ENCODE measurements at places on chromosomes 12 and 14.
A peak's percentile ranks its signal among the peaks of the same experiment; 100 is the strongest.

GRCh38 chr12:111444925-111445725 lies 39.4 kb downstream of the SH2B3 start:
- DNase-seq = no peak

GRCh38 chr12:93827179-93827578 lies 150.0 kb downstream of the CRADD start:
- no peak for DNase-seq

DNA sequence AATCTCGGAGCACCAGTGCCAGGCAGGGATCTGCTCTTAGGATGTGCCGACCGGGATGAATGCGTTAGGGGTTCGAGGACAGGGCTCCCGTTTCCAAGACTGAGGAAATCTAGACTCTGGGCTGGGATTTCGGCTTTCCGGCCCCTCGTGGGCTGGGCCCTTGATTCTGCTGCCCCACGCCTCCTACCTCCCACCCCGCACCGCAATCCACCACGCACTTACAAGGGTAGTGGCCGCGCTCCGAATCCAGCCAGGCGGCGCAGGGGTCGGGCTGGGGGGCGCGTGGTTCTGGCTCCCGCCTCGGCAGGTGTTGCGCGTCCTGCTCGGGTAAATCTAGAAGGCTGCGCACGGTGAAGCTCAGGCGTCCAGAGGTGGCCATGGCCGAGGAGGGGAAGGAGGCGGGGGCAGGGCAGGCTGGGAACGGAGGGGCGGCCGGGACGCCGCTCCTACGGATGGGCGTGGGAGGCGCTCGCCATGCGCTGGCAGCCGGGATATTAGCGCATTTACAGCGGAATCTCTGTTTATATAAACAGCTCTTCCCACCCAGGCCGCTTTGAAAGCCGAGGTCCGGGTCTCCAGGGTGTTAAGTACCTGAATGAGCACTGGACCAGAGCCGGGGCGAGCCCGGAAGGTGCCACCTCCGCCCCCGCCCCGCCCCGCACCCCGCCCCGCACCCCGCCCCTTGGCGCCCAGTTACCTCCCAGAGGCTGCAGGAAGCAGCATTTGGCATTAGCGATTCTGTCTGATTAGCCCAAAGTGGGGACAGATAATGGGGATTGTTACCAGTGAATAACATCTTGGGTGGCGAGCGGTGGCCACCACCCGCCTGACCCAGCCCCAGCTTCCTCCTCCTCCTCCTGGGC lies at the start of gene NKX2-8:
Gene NKX2-8 (minus strand): TSS at position 604 of the 863 bp plus-strand sequence. CDS start 225 bp downstream, at position 379.
- DNase-seq = peak; percentile 39

- DNase-seq = no peak
Measured at GRCh38 chr12:48340943-48341342, 9.8 kb downstream of the ZNF641 start.

- DNase-seq = no peak
Measured at GRCh38 chr12:10171973-10172728, at the start of gene OLR1. Gene OLR1, minus strand, starts transcription at chr12:10172132. Its CDS starts 55 bp downstream, at chr12:10172077.

DNA sequence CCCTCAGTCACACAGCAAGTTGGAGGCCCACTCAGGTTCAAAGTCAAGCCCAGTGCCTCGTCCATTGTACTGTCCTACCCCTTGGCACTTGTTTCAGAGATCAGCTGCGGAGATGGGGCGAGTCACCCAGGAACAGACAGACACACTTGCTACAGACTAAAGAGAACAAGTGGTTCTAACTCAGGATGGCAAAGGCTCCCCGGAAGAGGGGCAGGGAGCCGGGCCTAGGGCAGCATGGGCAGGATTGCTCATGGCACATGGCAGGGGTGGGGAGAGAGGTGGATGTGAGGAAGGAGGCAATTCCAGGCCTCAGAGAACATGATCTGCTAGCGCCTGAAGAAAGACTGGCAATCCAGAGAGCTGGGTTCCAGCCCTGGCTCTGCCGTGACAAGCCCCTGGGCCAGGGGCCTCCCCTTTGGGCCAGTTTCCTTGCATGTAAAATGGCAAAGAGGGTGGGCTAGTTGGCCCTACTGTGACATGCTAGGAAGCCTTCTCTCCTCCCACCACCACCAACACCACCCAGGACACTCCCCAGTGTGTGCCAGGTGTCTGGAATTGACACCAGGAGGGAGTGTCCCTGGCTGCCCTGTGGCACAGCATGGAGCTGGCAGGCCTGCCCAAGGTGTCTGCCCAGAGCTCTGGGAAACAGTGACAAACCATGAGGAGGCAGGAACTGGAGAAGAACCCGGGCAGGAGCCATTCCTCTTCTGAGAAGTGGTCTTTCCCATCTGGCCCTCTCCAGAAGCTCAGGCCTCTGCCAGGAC lies 24.0 kb upstream of the IRF2BPL start:
- DNase-seq = no peak

DNA sequence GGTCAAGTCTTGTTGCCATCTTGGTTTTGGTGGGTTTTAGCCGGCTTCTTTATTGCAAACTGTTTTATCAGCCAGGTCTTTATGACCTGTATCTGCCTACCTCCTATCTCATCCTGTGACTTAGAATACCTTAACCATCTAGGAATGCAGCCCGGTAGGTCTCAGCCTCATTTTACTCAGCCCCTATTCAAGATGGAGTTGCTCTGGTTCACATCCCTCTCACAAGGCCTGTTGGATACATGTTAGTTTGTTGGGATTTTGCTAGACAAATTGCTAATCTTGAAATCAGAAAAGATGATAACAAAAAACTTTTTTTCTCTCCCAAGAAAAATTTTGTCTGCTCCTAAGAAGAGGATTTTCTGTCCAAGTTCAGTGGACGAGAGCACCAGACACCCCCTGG lies 27.6 kb upstream of the CCDC63 start:
- no peak for DNase-seq

GRCh38 chr12:2489275-2489674 lies 305.5 kb upstream of the FKBP4 start:
- no peak for DNase-seq

- no peak for DNase-seq
Measured at GRCh38 chr14:31927348-31927832, 149.7 kb upstream of the ARHGAP5 start.

- no peak for DNase-seq
Measured at GRCh38 chr14:79356040-79356439, 855.3 kb downstream of the DIO2 start.

DNA sequence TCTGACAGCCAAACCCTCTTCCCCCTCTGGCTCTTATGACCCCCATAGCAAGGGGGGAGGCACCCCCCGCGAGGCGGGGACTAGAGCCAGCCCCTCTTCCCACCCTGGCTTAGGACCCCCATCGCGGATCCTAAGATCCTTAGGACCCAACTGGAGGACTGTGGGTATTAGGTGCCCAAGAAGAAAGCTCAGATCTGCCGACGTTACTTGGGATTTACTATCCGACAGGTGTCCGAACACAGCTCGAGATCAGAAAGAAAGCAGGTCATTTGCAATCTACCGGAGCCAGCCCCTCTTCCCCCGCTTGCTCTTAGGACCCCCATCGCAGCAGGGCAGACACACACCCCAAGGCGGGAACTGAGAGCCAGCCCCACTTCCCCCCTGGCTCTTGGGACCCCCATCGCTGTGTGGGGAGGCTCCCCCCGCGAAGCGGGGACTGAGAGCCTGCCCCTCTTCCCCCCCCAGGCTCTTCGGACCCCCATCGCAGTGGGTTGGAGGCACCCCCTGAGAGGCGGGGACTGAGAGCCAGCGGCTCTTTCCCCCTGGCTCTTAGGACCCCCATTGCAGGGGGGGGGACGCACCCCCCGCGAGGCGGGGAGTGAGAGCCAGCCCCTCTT lies 46.8 kb downstream of the DDX11 start:
- no peak for DNase-seq

DNA sequence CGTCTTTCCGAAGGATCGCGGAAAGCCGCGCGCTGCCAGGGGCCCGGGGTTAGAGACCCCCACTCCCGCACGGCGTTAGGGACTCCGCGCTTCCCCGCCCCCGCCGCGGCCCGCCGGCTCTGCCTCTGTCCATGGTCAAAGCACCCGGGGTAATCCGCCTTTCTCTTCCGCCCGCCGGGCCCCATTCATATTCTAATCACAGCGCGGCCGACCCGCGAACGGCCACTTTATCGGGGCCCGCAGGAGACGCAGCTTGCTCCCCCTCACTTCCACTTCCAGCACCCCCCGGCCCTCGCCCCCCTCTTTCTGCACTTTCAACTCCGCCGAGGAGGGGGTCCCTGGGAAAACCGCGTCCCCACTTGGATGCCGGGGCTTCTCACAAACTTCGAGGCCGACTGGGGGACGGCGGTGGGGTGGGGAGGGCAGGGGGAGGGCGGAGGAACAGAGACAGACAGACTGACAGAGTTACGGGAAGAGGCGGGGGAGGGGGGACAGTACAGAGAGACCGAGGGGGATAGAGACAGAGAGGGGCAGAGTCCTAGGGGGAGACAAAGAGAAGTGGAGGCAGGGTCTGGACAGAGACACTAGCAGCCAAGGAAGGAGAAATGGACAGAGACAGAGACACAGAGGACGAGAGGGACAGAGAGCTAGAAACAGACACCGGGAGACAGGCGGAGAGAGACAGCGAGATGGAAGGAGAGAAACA lies 1.1 kb upstream of the RFX4 start:
- DNase-seq = no peak

DNA sequence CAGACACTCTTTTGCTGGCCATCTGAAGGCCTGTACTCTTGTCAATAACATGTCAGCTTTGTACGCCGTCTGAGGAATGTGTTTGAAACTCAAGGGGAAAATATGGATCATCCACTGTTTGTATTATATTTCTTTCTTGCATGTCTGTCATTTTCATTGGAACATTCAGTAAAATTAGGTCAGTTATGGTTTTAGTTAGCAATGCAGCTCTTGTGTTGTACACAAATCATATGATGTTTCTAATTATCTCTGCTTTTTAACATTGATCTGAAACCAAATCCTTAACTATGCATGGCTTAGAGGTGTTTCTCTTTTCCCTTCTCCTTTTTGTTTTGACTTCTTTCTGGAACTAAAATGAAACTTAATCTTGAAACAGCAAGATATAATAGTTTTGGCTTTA lies 333.6 kb upstream of the PRICKLE1 start:
- no peak for DNase-seq

DNA sequence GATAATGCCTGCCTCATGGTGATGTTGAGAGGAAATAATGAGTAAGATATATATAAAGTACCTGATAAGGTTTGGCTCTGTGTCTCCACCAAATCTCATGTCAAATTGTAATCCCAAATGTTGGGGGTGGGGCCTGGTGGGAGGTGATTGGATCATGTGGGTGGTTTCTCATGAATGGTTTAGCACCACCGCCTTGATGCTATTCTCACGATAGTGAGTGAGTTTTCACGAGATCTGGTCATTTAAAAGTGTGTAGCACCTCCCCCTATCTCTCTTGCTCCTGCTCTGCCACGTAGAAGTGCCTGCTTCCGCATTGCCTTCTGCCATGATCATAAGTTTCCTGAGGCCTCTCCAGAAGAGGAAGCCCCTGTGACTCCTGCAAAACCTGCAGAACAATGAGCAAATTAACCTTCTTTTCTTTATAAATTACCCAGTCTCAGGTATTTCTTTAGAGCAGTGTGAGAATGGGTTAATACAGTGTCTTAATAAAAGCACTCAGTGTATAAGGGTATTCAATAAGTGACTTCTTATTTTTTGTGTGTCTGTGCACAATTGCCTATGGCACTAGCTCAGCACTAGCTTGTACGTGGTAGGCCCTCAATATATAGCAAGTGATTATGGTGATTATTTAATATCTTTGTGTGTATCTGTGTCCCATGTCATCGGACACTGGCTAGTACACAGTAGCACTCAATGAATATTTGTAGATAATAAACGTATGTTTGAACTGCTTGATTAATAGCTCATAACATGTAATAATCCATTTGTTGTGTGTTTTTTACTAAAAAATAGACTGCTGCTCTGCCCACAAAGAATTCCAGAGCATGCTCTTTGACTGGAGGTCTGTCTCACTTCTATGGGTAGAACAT lies 138.1 kb upstream of the LMNTD1 start:
- no peak for DNase-seq

DNA sequence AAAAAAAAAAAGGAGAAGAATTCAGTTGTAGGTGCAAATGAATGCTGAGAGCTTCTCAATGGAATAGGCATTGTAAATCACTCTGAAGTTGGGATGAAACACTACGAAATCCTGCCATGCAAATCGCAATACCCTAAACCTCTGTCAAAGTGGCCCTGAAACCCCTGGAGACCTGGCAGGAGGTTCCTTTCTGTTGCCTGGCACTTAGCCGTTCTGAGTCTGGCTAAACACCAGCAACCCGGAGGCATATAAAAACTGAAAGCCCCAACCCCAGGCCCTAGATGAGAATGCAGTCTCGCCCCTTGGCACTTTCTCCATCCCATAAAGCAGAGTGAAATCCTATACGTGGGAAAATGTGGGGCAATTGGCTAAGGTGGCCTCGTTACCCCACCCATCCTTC lies 151.5 kb upstream of the PARP11 start:
- no peak for DNase-seq

DNA sequence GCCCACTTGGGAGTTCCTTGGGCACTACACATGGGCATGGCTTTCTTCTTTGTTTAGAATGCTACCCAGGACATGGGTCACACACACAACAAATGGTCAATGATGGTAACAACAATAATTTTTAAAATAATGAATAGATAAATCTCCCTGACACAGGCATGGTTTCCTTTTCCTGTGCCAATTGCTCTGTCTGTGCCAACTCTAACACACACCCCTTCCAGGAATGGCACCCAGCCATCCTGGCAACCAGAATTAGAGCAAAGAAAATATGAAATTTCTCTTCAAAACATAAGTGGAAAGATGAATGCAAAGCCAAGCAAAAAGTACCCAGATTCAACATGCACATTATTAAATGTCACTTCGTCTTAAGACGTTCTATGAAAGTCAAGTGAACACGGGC lies 104.9 kb upstream of the SOX5 start:
- DNase-seq = no peak

- no peak for DNase-seq
Measured at GRCh38 chr12:40194846-40195245, 30.0 kb upstream of the LRRK2 start.

- no peak for DNase-seq
Measured at GRCh38 chr14:106883218-106883692, 1356.9 kb downstream of the TMEM121 start.

GRCh38 chr14:59236195-59236594 lies 47.7 kb downstream of the DAAM1 start:
- DNase-seq = no peak

DNA sequence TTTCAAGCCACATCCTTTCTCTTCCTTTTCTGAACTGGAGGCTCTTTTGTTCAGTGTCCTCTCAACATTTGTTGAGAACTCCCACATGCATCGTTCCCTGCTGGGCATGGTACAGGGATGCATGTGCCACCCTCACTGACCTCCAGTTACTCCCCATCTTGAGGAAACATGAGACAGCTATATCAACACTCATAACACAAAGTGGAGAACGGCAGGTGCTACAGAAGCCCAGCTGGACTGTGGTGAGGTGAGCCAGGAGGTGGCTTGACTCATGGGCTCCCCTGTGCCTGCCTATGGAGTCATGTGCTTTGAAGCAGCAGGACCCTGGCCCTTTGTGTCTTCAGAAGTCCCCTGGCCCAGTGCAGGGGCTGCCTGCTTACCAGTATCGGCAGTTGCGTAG lies 9.7 kb downstream of the MYH6 start:
- DNase-seq = no peak

- DNase-seq = no peak
Measured at GRCh38 chr12:130367523-130367922, 29.8 kb downstream of the PIWIL1 start.

- DNase-seq = no peak
Measured at GRCh38 chr12:51766067-51766676, 82.3 kb downstream of the FIGNL2 start.

- DNase-seq = no peak
Measured at GRCh38 chr12:58064666-58065065, 123.3 kb downstream of the ATP23 start.

GRCh38 chr14:33480887-33481184 lies 470.0 kb downstream of the EGLN3 start:
- DNase-seq = no peak

GRCh38 chr12:27343255-27344000 lies 10.8 kb downstream of the BMAL2 start:
- DNase-seq = no peak
